ENCODE measurements at places on chromosomes 6 and 20.

DNA sequence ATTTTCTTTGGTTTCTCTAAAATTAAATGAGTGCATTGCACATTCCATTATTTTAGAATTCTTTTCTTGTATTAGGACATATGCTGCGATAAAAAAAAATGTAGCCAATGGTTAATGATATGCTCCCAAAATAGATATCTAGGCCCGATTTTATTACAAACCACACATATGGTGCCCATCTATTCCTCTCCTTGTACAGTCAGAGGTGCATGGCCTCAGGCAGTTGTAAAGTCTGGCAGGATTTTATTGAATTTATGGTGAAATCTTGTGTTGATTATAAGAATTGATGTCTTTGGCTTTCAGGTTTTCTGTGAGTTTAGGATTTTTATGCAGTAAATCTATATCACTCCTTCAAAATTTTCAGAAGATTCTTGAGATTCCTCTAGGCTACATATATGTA is 192.2 kb downstream of the RFPL4B start:
- no peak for DNase-seq

- no peak for DNase-seq
These were observed 152.0 kb upstream of the ECI2 start for GRCh38 chr6:4287372-4287771.

DNA sequence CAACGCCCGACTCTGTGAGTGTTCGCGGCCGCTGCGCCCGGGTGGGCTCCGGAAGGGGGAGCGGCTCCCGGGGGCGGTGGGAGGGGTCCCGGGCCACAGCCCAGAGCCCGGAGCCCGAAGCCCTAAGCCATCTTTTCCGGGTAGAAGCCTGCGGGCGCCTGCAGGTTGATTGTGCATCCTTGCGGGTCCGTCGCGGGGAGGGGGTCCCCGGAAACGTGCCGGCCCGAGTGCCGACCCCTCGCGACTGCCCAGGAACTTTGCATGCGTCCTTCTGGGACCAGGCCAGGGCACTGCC is 413 bp downstream of the PTPRA start:
- DNase-seq: no peak

DNA sequence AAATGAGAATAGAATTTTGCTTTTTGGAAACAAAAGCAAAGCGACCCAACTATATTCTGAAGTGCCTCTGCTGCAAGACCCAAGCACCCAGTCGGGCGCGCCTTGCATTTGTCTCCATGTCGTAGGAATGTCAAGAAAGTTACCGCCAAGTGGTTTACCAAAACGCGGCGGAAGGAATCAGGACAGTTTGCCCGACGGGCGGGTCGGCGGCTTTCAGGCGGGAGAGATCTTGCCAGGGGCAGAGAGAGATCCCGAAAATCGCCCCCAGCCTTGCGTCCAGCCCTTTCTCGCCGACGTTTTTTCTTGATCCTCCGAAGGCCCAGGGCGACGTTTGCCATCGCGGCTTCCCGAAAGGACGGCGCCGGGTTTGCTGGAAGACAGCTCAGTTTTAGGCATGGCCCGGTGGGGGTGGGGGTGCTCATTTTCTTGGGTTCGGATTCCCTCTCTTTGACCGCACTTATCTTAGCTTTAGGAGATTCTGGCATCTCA is 4.0 kb upstream of the LIN28B start:
- DNase-seq: no peak

- no peak for DNase-seq
These were observed 285.3 kb upstream of the MANEA start for GRCh38 chr6:95292011-95292410.

- no peak for DNase-seq
These were observed 94.9 kb downstream of the TINAG start for GRCh38 chr6:54403096-54403495.

DNA sequence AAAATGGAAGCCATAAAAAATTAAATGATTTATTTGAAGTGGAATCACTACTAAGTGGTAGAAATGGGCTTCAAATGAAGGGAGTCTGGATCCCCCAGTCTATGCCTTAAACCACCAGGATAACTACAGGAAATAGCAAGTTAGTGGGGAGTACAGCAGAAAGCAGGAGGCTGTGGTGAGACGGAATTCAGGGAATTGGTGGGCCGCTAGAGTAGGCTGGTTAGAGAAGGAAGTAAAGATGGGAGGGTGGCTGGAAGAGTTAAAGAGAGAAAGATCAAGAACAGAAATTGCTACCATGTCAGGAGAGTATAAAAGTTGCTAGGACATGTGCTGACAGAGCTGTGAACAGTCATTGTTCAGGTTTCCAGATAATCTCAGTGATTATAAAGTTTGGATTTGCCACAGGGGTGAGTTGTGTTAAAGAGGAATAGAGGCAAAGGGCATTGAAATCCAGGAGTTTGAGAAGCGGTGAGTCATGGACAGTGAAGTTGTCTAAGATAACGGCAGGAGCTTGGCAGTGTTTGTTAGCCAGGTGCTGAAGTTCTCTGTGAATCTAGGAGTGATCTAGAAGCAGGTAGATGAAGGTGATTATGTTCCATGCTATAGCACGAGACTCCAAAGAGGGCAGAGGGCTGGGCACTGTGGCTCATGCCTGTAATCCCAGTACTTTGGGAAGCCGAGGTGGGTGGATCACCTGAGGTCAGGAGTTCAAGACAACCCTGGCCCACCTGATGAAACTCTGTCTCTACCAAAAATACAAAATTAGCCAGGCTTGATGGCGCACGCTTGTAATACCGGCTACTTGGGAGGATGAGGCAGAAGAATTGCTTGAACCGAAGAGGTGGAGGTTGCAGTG is 13.7 kb upstream of the HINT3 start:
- no peak for DNase-seq

- DNase-seq: no peak
These were observed 363.5 kb downstream of the ESR1 start for GRCh38 chr6:152170702-152171667.

DNA sequence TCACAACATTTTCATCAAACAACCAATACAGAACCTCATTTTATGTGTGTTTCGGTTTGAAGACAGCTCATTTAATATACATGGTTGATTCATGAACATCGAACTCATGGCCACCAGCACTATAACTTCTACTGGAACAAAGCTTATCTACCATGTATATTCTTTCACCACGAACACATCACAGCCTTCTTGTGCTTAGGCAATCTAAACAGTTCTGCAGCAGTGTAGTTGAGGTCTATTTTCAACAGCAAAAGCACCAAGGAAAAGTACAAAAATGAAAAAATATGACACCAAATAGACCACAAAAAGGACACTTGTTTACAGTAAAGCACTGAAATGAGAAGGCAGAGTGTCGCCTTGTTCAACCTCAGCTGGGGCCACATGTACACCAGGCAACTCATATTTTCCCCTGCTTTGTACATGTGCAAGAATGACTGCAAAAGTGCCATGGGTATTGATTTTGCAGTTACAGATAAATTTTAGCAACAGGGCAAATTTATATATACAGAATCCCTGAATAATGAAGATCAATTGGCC is 25.8 kb upstream of the KCNK5 start:
- no peak for DNase-seq

DNA sequence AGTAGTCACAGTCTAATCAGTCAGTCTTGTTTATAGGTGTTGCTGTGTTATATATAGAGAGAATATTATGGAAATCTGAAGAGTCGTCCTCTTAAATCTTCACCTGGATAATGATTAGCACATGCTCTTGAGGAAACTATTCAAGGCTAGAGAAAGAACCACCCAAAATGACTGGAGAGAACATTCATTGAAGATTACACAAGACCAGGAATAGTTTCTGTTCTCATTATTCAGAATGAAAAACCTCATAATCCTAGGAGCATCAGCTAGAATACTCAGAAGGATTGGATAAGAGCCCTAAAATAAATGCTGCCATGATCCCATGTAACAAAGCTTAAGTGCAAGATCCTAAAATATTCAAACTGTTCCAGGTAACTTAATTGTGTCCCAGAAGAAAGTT is 278.2 kb upstream of the PREP start:
- no peak for DNase-seq

GRCh38 chr20:43746344-43747137 is 19.7 kb upstream of the GTSF1L start:
- DNase-seq: no peak

DNA sequence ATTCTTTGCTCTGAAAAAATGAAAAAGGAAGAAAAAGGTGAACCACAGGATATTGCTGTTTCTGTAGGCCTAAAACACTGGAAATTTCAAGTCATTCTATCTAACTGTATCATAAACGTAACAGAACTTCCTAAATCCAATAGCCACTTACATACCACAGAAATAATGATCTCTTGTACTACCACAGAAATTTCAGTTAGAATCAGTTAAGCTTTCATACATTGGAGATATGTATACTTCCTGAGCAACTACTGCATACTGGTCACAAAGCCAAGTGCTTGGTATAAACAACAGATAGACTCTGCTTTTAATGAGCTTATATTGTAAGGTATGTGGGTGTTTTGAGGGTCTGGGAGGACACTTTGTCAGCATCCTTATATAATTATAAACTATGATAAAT is 38.6 kb downstream of the VTA1 start:
- no peak for DNase-seq

- no peak for DNase-seq
These were observed 229.8 kb downstream of the TMEM242 start for GRCh38 chr6:157093536-157093935.

GRCh38 chr6:35283361-35283760 is 14.3 kb upstream of the DEF6 start:
- no peak for DNase-seq

- DNase-seq: no peak
These were observed 127.7 kb upstream of the LRFN2 start for GRCh38 chr6:40714576-40715564.

DNA sequence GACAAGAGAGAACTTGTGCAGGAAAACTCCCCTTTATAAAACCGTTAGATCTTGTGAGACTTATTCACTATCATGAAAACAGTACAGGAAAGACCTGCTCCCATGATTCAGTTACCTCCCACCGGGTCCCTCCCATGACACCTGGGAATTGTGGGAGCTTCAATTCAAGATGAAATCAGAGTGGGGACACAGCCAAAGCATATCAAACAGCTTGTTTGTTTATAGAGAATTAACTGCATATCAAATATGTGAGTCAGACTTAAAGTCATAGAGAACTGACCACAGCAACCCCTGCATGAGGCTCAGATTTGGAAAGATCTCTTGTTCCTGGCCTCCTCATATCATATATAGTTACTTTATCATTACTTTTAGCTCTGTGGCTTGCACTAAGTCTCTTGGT is 29.1 kb upstream of the HDAC2 start:
- no peak for DNase-seq

Data from D721Med (cell line).